ENCODE measurements at places on chromosomes 4 and X. TPM values are rescaled to one million over a fixed set of nuclear protein-coding genes. Genes with fewer than 3 reads are reported as not detected.

DNA sequence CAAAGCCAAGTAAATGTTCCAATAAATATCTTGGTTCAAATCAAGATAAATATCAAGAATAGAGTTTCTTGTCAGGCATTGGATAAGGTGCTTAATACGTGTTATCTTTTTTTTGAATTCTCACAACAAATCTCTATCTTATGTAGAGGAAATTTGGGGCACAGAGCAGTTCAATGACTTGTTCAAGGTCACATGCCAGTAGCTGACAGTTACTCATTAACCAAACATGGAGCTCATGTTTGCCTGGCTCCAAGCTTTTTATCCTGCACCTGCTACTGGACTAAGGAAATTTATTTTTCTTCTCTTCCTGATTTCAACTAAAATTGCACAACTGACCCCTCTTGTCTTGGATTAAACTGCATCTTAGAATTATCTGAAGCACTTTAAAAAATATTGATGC is 76.3 kb downstream of the ATP10D start:
- H3K4me1 ChIP-seq: no peaks in the 10 kb centered on the region
- H3K4me3 ChIP-seq: no peak overlapping the region
- H3K27ac ChIP-seq: no peak overlapping the region
- DNase-seq: peak; percentile 40

DNA sequence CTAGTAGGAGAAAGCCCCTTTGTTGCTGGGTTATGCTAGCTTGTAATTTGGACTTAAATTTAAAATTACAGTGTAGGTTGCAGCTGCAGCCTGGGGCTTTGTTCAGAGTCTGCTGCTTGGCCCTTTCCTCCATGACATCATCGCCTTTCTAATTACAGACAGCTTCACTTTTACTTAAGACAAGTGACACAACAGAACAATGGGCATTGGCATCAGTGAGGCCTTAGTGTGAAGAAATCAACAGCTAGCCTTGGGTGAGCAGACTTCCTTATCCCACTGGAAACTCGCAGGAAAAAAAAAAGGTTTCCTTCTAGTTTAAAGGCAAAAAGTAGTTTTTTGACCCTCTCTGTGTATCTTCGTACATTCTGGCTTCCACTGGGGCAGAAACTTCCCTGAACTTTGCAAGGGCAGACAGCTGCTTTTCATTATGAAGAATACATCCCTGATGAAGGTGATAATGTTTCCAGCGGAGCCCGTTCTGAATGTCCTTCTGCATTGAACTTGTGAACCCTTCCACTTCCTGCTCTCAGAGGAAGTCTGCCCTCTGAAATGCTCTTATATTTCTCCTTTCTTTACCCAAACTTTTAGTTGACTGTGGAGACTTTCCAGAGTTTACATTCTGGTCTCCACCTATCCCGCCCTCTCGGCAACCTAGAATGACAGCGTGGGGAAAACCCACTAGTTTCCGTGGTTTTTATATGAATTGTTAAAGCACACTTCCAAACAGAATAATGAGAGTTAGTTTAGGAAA is 123.2 kb upstream of the FAM9C start:
- peaks cover 7% of the 10 kb centered on the region for H3K4me1 ChIP-seq
- DNase-seq: peak; percentile 33
- H3K4me3 ChIP-seq: no peak overlapping the region
- H3K27me3 ChIP-seq: no peaks in the 10 kb centered on the region
- H3K27ac ChIP-seq: no peak overlapping the region
- H3K36me3 ChIP-seq: no peaks in the 10 kb centered on the region

The PRDM5 gene
- 14.7 TPM for polyA plus RNA-seq

The DGKK gene
- 0.09 TPM for polyA plus RNA-seq

The APBB2 gene
- 26.6 TPM for polyA plus RNA-seq

The HMX1 gene
- polyA plus RNA-seq: not detected

Data from large intestine (tissue), 12 donors.